Stimulated activated CD8-positive, alpha-beta memory T cell treated with anti-CD3 and anti-CD28 coated beads, Interleukin-7, amount 100 ng/mL, for 1 hour (primary cell): ENCODE measurements at places on chromosomes 7 and 10.

- DNase-seq, result no peak
Observed at GRCh38 chr10:33537066-33537465, 202.6 kb upstream of the NRP1 start.

- DNase-seq, result no peak
Observed at GRCh38 chr7:21106296-21106732, 319.6 kb upstream of the SP8 start.

DNA sequence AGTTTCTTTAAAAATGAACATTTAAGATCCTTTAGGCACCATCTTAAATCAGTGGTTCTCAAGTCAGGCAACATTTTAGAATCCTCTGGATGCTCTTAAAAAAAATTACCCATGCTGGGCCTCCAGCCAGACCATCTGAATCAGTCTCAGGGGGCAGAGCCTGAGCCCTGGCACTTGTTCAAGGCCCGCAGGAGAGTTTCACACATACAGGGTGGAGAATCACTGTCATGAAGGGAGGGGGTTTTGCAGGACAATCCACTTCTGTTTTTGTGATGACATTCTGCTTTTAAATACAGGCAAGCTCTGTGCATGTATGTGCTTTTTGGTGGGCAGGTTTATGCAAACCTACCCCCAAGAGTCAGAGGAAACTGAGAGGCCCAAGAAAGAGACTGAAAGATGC lies 268.6 kb downstream of the SEC23IP start:
- DNase-seq, result no peak

- no peak for DNase-seq
Observed at GRCh38 chr10:35412003-35412723, 75.9 kb downstream of the CCNY start.

DNA sequence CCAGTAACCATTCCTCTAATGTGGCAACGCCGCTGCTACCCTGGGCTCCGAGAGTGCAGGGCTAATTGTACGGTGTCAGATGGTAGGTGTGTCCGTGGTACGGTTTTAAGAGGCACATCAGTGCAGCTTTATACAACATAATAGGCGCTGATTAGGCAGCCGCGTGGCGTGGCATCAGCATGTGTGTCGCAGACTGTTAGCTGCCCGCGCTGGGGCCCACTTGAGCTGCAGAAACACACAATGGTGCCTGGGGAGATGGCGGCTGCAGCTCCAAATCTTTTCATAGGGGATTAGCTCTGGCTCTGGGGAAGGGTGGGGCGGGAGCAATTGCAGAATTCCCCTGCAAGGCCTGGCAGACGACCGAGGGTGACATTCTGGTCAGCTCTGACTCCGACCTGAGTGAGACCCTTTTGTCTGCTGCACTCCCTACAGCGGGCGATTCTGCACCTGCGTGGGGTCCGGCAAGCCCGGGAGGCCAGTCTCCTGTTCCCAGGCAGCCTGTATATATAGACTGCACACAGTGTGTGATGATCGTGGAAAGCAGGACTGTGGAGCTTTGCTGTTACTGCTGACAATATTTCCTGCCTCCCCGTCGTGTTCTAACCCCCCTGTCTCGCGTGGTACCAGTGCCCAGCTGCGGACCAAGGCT lies 722.7 kb upstream of the CELF2 start:
- no peak for DNase-seq
